Panc1 (cell line): ENCODE measurements at places on chromosomes 5 and 9. TPM values are rescaled to one million over a fixed set of nuclear protein-coding genes. Genes with fewer than 3 reads are reported as not detected.

GRCh38 chr9:71048280-71048679, 73.1 kb downstream of the TRPM3 start:
- H3K27ac ChIP-seq, result no peak overlapping the region
- no peaks in the 10 kb centered on the region for H3K36me3 ChIP-seq
- no peak overlapping the region for H3K4me3 ChIP-seq
- no peak for DNase-seq
- H3K27me3 ChIP-seq, result no peaks in the 10 kb centered on the region

GRCh38 chr9:14337615-14338014, 23.7 kb upstream of the NFIB start:
- H3K4me1 ChIP-seq, result no peaks in the 10 kb centered on the region
- H3K4me3 ChIP-seq, result no peak overlapping the region
- H3K36me3 ChIP-seq, result no peaks in the 10 kb centered on the region
- no peak for DNase-seq
- no peak overlapping the region for H3K27ac ChIP-seq

GRCh38 chr5:151574444-151574996, 16.6 kb downstream of the FAT2 start:
- no peak for DNase-seq
- H3K36me3 ChIP-seq, result no peaks in the 10 kb centered on the region
- H3K27me3 ChIP-seq, result peaks cover 3% of the 10 kb centered on the region; the same call in 1 of the 2 replicates
- H3K4me1 ChIP-seq, result no peaks in the 10 kb centered on the region
- no peak overlapping the region for H3K4me3 ChIP-seq

DNA sequence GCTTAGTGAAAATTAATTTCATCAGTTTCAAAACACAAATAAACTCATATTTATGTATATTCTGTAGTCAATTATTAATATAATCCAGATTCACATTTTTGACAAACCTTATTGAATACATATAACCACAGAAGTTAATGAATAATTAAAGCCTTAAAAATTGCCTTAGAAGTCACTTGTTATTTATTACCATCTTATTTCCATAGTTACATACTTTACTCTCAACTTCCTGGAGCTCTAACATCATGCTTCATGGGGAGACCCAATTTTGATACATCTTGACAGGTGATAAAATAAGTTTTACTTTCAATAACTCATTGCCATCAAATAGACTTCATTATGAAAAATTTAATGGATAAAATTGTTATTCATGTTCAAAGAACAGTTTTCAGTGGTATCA, 1038.7 kb downstream of the PTPRD start:
- no peaks in the 10 kb centered on the region for H3K36me3 ChIP-seq
- no peaks in the 10 kb centered on the region for H3K27me3 ChIP-seq
- no peaks in the 10 kb centered on the region for H3K4me1 ChIP-seq
- no peak overlapping the region for H3K27ac ChIP-seq
- DNase-seq, result no peak

DNA sequence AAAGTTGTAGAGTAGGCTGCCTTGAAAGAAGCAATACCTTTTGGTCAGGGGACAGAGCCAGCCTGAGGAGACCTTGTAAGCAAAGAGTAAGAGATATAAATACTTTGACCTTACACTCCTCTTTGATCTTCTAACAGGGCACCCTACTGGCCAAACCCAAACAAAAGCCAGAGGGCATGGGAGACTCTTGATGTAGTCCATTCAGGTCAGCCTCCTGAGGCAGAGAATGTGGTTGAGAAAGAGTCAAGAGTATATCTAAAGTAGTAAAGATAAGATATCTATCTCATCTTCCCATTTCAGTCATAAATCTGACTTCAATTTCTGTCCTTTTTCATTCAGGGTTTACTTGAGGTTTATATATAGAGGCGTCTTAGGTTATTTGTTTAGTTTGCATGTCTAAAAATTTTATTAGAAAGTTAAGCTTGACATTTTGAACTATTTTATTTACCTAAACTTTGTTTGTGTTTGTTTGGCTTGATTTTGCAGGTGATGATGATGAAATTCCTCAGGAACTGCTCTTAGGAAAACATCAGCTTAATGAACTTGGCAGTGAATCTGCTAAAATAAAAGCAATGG, 125.7 kb downstream of the NIPBL start:
- peaks cover 36% of the 10 kb centered on the region for H3K36me3 ChIP-seq
- H3K4me1 ChIP-seq, result peaks cover 9% of the 10 kb centered on the region
- no peak for DNase-seq
- H3K27ac ChIP-seq, result no peak overlapping the region
- no peaks in the 10 kb centered on the region for H3K27me3 ChIP-seq

GRCh38 chr9:89605465-89606048, 745 bp downstream of the GADD45G start:
- H3K4me3 ChIP-seq, result peak overlapping the region; percentile 61
- H3K27ac ChIP-seq, result no peak overlapping the region
- peaks cover 5% of the 10 kb centered on the region for H3K4me1 ChIP-seq

GRCh38 chr9:18741945-18742344, 268.0 kb downstream of the ADAMTSL1 start:
- DNase-seq, result no peak
- H3K4me1 ChIP-seq, result no peaks in the 10 kb centered on the region
- H3K36me3 ChIP-seq, result no peaks in the 10 kb centered on the region
- H3K27ac ChIP-seq, result no peak overlapping the region
- no peak overlapping the region for H3K4me3 ChIP-seq
- H3K27me3 ChIP-seq, result no peaks in the 10 kb centered on the region

DNA sequence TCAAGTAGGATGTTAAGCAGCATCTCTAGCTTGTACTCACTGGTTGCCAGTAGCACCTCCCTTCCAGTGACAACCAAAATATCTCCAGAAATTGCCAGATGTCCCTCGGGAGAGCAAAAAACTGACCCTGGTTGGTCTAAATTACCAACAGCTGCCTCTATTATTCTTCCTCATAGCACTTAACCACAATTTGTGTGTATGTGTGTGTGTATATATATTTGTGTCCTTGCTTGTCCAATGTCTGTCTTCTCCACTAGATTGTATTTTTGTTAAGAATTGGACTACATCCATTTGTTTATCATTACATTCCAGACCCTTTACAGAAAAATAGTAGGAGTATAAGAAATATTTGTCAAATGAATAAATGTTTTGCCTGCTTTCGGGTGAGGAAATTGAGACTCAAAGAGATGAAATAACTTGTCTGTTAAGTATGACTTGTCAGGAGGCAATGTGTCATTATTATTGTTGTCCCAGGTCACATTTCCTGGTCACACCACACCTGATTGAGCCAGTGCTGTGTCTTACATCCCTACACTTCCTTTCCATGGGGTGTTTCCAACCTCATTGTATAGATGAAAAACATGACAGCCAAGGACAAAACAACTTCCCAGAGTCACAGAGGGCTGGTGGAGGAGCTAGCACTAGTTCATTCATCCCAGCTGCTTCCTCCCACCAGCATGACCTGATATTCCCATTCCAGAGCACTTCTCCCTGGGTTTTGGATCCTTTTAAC, 11.4 kb upstream of the GRPEL2 start:
- no peaks in the 10 kb centered on the region for H3K4me1 ChIP-seq
- H3K36me3 ChIP-seq, result no peaks in the 10 kb centered on the region
- H3K4me3 ChIP-seq, result no peak overlapping the region
- H3K27me3 ChIP-seq, result no peaks in the 10 kb centered on the region
- no peak overlapping the region for H3K27ac ChIP-seq

DNA sequence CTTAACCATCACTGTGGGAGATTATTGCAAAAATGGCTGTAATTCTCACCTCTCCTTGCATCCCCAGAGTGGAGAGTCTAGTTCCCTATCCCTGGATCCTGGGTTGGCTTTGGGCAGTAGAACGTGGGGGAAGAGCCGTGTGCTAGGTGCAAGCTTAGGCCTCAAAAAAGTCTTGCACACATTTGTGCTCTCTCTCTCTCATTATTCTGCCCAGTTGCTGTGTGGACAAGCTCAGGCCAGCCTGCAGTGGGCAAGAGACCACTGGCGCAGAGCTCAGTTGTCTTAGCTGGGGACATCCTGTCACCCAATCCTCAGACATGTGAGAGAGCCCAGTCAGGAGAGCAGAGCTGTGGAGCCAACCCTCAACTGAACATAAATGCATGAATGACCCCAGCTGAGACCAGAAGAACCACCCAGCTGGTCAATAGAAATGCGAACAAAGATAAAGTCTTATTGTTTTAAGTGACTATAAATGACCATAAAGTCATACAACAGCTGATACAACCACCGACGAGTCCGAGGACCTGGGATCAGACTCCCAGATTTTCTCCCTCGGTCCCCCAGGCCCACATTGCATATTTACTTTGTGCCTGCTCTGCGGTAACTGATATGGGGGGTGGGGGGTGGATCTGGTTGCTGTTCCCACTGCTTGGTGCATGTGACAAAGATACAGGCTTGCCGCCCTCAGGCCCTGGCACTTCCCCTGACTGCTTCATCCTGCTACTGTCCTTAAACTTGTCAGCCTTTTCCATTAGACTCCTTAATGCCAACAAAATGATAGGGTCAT, 166.4 kb upstream of the MVB12B start:
- no peaks in the 10 kb centered on the region for H3K27me3 ChIP-seq
- H3K4me1 ChIP-seq, result no peaks in the 10 kb centered on the region
- no peak for DNase-seq

The RORB gene
- 0.08 TPM for total RNA-seq

The CRB2 gene
- 0.05 TPM for total RNA-seq

The KCNMB1 gene
- total RNA-seq, result not detected

The SYK gene
- total RNA-seq, result 0.28 TPM

The ENTPD2 gene
- 2.8 TPM for total RNA-seq

The GZMA gene
- total RNA-seq, result not detected

The ADRB2 gene
- 1.0 TPM for total RNA-seq
